Stimulated activated CD4-positive, alpha-beta T cell treated with anti-CD3 and anti-CD28 coated beads, Interleukin-1b, Interleukin-23, amount 100 ng/mL, for 24 hours (primary cell): ENCODE measurements at places on chromosomes 6 and 20.

DNA sequence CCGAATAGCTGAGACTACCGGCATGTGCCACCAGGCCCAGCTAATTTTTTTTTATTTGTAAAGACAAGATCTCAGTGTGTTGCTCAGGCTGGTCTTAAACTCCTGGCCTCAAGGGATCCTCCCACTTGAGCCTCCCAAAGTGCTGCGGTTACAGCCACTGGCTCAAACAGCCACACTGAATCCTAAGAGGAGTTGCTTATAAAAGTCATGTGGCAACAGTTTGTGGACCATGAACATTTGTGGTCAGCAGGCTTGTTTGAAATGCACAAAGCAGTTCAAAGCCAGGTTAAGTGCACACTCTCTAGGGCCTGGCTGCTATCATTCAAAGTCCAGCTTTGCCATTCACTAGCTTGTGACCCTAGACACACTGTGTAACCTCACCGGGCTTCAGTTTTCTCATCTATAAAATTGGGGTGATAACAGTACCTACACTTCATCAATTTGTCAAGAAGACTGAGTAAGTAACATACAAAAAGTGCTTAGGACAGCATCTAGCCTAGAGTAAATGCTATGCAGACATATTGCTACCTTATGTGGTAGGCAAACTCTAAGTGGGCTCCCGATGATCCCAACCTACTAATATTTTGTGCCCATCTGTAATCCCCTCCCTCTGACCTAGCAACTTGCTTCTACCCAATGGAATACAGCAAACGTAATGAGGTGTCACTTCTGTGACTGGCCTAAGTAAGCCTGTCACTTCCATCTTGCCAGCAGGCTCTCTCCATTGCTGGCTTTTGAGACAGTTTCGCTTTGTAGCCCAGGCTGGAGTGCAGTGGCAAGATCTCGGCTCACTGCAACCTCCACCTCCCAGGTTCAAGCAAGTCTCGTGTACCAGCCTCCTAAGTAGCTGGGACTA is 122.9 kb downstream of the ZMYND8 start:
- no peak for DNase-seq

DNA sequence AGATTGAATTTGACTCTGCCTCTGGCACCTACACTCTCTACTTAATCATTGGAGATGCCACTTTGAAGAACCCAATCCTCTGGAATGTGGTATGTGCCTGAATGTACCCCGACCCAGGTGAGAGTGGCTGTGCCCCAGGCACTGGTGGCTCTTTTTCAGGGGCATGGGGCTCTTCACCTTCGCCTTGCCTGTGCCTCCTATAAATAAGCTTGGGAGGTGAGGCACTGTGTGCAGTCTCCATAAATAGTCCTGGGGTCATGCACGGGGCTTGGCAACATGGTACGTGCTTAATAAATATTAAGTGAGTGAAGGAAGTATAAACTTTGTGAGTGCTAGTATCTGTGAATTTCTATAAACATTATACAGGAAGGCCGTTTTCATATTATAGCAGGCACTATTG is 33.0 kb downstream of the GHRH start:
- DNase-seq, result no peak

DNA sequence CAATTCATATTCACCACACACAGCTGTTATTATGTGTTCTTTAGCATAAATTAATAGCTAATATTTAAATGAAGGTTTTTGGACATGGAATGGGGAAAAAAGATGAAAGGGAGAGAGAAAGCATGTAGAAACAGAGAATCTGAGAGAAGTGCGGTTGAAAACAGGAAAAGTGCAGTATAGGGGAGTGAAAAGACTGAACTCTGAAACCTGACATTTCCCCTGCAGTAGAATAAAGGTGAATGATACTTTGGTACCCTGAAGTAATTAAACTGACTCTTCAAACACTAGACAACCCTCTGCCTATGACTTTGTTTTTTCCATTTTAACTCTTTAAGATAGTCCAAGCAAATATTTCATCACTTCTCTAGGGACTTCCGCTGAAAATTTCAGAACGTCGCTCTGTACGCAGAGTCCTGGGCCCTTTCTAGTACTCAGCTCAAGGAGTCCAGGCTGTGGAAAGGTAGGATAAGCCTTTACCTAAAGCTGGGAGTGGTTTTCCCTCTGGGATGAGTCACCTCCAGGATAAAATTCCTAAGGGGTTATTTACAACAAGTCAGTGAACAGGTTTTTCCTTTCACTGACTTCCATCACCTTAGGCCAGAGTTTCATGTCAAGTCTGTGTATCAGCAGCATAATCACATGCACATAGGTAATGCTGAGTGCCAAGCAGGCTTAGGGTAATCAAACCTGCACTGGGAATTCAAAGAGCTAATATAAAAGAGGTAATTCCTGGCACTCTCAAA is 614.5 kb downstream of the PKHD1 start:
- DNase-seq, result no peak

- DNase-seq, result no peak
Measured at GRCh38 chr6:44664716-44665115, 277.2 kb downstream of the CDC5L start.

DNA sequence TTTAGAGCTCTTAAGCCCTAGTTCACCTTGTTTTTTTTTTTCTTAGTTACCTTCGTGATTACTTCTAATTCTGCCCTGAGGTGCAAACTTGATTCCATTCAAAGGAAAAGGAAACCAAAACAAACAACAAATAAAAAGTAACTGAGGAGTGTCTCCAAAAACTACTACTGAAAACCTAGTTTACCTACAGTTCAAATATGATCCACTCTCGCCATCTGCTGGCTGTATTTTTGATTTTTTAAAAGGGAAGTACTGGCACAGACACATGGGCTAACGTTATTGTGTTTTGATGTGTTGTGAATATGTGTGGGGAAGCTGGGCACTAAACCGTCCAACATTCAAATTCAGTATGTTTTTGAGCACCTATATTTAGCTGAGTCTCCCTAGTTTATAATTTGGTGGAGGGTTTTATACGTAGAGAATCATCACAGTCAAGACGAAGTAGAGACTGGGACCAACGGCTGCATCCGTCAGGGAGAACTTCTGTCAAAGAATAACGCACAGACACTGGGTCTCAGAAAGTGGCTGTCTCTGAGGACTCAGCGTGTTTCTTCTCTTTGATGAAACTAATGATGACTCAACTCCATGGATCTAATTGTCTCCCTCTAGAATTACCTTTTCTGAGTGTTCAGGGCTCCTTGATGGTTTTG is 373.5 kb upstream of the BTBD3 start:
- no peak for DNase-seq

DNA sequence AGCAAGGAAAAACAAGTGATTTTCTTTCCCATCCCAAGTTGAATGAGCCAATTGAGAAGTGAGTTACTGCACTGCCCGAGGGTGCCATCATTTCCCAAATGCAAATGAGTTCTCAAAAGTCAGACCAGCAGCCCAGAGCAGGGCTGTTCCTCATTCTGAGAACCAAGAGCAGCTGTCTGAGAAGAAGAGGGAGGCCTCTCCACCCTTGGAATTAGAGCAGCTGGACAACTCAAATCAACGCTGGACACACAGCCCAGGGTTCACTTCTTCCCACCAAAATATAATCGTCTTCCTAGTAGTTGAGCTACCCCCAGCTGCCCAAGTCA is 4.6 kb upstream of the PREX1 start:
- no peak for DNase-seq

DNA sequence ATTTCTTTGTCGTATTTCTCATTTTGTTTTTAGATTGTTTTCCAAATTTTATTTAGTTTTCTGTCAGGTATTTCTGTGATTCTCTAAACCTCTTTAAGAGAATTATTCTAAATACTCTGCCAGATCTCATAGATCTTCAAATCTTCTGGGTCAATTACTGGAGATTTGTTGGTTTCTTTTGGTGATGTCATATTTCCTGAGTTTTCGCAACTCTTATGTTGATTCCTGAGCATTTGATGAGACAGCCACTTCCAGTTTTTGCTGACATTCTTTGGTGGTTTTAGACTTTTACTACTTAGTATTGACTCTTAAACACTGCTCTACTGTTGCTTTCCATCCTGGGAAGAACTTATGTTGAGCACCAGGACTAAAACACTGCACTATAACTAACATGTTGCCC is 21.9 kb downstream of the ADGB start:
- DNase-seq, result no peak

GRCh38 chr20:6489361-6490171 is 277.9 kb upstream of the BMP2 start:
- DNase-seq, result no peak

- DNase-seq, result no peak
Measured at GRCh38 chr20:64160118-64160517, 4.1 kb upstream of the MYT1 start.

- DNase-seq, result no peak
Measured at GRCh38 chr6:27517928-27518787, 45.3 kb upstream of the ZNF184 start.

GRCh38 chr6:26195924-26196845 is 109.0 kb downstream of the HFE start:
- no peak for DNase-seq

DNA sequence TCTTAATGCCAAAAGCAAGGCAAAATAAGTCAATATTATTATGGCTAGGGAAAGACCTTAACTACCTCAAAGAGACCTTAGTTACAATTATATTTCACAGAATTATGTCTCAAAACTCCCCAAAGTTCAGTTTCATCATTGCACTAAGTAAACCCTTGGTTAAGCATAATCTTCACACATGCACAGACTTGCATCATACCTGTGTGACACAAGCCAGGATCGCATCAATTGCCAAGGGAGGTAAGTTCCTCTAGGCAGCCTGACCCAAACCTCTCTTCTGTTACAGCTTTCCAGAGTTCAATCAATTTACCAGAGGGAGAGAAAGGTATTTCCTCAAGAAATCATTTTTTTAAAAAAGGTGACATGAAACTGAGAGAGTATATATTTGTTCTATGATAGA is 31.9 kb upstream of the PRSS35 start:
- no peak for DNase-seq

DNA sequence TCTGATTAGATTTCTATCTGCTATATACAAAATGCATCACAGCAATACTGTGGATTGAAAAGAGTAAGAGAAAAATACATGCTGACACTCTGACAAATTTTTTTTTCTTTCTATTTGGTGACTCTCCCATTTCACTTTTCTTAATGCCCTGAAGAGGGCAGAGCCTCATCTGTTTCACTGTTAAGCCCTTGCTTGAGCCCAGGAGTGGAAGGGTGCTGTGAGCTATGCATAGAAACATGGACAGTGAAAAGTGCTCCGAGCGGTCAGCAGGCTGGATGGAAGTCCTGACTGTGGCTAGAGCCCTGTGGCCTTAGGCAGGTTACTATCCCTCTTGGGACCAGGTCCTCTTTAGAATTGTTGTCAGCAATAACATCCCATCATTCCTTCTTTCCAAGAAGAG is 17.4 kb upstream of the CSE1L start:
- DNase-seq, result no peak

- DNase-seq, result no peak
Measured at GRCh38 chr6:32240686-32241085, 16.8 kb upstream of the NOTCH4 start.

DNA sequence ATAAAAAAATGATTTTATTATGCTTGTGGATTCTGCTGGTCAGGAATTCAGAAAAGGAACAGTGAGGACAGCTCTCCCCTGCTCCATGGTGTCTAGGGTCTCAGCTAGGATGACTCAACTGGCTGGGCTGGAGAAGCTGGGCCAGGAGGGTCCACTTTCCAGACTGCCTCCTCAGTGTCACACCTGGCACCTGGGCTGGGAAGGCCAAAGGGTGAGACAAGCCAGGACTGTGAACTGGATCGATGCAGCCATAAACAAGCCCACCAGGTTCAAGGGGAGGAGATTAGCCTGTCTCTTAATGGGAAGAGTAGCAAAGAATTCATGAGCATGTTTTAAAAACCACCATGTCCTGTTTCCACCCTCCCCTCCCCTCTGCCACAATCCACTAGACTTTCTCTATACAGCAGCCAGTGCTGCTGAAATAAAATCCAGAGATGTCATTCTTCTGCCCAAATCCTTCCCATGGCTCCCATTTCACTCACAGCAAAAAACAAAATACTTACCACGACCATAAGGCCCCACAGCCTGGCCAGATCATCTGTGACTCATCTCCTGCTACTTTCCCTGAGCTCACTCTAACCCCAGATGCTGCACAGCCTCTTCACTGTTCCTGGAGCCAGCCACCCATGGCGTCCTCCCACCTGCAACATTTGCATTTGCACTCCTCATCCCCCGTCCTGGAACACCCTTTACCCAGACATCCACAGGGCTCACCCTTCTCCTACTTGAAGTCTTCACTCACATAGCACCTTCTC is 13.8 kb downstream of the SPTLC3 start:
- no peak for DNase-seq

GRCh38 chr6:144460327-144461095 is 175.4 kb downstream of the UTRN start:
- DNase-seq, result no peak

GRCh38 chr6:97129106-97129505 is 153.9 kb downstream of the MMS22L start:
- DNase-seq, result no peak

DNA sequence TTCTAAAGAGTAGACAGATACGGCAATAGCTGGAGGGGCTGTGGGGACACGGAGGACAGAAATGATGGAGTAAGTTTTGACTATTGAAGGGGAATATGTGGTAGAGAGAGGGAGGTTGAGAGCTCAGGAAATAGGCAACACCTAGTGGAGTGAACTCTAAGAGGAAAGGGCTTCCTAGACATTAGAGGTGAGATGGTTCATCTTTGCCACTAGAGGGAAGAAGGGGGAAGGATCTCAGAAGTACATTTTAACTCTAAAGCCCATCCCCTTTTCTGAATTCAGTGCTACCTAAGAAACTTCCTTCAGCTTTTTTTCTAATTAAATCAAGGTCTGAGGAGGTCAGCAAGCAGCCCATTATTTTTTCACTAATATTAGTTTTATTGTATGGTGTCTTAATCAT is 689.4 kb upstream of the MAP3K7 start:
- DNase-seq, result no peak

DNA sequence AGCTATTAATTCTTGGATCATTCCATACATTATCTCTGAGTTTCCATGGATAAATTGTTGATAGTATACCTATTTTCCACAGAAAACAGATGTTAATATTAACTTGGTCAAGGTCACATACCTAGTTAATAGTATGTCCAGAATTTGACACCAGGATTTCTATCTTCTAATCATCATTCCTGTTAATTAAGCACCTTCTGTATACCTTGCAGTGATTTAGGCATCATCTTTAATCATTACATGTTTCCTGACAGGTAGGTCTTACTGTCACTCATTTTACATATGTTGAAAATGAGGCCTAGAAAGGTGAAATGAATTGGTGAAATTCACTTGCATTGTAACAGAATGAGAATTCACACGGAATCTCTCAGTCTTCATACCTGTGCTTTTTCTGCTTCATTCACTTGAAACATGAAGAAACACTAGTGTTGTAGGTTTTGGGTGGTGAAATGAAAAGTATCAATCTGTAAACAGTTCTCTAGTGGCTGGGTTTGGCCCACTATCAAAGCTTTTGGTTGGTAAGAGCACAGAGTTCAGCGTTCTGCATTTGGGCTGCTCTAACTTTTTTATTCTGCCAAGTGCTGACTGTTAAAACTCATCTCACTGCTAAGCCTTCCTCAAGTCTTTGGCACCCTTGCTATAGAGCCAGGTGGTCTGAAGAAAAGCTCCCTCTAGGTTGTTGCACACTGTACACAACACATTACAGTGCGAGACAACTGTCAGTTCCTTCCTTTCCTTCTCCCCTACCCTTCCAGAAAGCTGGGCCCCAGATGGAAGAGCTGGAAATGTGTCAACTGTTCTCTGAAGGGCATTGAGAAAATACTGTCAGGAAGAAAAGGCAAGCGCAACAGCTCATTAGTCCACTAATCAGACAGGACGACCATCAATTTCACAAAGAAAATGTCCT is 57.8 kb upstream of the C20orf144 start:
- DNase-seq, result no peak

- no peak for DNase-seq
Measured at GRCh38 chr6:164845773-164846172, 463.6 kb downstream of the C6orf118 start.
